ENCODE measurements at places on chromosomes 5 and 9.

DNA sequence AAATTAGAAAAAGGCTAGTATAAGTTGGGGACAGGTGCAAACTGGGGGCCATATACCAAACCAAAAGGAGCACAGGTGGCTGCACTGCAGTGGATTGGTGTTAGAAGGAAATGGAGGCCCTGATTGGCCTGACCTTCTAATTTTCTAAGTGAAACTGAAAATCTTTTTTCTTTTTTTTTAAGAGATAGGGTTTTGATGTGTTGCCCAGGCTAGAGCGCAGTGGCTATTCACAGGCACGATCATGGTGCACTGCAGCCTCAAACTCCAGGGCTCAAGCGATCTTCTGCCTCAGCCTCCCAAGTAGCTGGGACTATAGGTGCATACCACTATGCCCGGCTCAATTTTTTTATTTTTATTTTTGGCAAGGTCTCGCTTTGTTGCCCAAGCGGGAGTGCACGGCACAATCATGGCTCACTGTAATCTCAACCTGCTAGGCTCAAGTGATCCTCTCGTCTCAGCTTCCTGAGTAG lies 9.8 kb upstream of the CCDC69 start:
- no peak for DNase-seq

- DNase-seq: peak; percentile 38
Observed at GRCh38 chr9:123322273-123323195, 33.5 kb upstream of the CRB2 start.

- peak; percentile 70 for DNase-seq
Observed at GRCh38 chr9:89549031-89549644, 51.2 kb upstream of the SEMA4D start.

GRCh38 chr5:138139781-138140090 lies 508 bp upstream of the NME5 start:
- no peak for DNase-seq

- no peak for DNase-seq
Observed at GRCh38 chr5:80296121-80296520, 23.7 kb upstream of the SPZ1 start.

- DNase-seq: no peak
Observed at GRCh38 chr5:72512593-72512860, 5.3 kb upstream of the ZNF366 start.

DNA sequence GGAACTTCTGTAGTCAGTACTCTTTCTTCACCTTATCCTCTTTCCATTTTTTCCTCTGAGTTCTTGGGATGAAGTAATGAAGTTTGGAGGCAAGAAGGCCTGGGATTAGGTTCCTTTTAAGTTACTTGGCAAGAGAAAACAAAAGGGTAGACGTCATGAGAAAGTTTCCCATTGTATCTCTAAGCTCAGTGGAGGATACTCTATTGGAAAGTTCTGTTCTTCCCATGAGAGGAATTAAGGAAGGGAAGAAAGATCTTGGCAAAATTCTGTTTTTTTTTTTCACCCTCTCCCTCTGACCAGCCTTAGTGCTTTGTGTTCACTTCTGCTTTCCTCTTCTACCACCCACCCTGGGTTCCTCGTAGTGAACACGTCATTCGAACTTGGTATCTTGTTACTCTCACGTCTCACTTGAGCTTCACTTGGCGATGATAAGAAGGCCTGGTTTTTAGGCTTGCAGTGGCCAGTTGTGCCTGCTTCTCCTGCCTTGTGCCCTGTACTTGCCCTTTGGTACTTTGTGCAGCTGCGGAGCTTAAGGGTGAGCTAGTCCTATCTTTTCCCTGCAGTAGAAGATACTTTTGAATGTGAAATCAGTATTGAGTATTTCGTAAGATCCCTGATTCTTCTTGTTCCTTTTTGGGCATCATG lies 67.0 kb downstream of the ARHGAP26 start:
- DNase-seq: no peak

GRCh38 chr9:77648234-77649108 lies at the start of gene GNA14:
Gene GNA14, minus strand, starts transcription at chr9:77648322. Its CDS starts 529 bp downstream, at chr9:77647793.
- no peak for DNase-seq

DNA sequence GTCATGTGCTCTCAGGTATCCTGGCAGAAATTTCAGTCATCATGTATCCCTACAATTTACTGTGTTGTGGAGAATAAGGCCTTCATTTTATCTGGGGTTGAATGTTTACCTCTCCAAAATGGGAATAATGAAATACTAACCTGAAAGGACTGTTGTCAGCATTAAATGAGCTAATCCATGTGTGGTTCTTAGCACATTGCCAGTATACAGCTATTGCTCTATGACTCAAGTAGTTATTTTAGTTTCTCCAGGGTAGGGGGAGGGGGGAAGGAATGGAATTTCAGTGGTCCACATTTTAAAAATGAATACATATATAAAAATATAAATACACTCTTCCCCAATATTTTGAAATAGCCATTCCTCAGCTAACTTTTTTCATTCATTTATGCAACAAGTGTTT lies 3.5 kb downstream of the PAM start:
- no peak for DNase-seq

DNA sequence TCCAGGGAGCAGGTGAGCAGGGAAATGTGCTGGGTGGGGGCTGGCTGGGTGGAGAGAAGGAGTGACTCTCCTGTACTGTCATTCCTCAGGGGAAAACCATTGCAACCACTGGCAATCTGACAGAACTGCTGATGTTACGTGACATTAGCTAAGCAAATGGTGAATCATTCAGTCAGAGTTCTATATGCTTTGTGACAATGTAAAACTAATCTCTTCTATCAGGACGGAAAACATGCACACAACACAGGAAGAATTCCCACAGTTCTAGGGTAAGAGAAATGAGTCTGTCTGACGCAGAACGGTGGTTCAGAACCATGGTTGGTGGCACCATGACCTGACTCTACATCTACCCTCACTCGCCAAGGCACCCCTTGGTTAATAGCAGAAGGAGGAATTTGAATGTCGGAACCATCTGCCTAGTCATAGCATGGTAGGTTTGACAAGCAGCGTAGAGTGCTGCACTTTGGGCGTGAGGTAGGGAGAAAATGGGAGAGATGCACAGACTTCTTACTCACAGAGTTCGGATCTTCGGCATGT lies 243.6 kb upstream of the PANK3 start:
- no peak for DNase-seq

- no peak for DNase-seq
Observed at GRCh38 chr9:136086213-136086881, 8.7 kb downstream of the NACC2 start.

DNA sequence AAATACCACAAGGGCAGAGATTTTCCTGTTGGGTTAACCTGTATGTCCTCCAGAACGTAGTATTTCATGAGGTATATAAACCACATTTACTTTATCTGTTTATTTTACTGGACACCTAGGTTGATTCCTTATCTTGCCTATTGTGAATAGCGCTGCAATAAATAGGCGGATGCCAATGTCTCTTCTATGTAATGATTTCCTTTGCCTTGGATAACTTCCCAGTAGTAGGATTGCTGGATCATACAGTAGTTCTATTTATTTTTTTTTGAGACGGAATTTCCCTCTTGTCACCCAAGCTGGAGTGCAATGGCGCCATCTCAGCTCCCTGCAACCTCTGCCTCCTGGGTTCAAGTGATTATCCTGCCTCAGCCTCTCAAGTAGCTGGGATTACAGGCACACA lies 15.6 kb upstream of the TUT7 start:
- no peak for DNase-seq

- DNase-seq: no peak
Observed at GRCh38 chr9:91858213-91859030, 91.6 kb downstream of the ROR2 start.

- DNase-seq: no peak
Observed at GRCh38 chr9:69460012-69460411, 135.0 kb downstream of the ENTREP1 start.

DNA sequence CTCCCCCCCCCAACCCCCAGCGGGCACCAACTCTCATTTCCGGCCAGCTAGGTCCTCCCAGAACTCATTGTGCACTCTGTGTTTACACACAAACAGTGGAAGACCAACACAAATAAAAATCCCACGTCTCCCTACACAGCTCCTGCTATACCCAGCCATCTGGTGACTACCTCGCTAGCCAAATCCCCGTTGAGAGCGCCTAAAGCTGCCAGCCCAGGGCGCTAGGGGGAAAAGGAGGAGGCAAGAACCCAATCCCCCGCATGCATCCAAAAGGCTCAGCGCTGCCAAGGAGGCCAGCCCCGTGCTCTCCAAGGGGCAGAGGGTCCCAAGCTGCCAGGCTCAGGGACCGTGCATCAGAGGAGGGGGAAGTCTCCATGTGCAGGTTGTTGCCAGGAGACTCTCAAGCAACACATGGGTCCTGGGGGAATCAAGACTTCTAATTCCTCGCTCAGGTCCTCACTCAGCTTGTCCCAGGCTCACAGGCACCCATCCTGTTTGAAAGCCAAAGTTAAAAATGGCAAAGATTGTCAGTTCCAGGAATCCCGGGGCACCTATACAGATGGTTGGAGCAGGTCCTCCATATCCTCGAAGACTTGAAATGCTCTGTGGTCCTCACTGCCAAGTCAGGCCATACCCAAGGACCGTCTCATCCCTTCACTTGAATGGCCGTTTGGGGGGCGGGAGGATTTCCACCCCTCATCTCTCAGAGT lies 2.7 kb downstream of the ASTN2 start:
- DNase-seq: no peak

- DNase-seq: no peak
Observed at GRCh38 chr9:5801739-5802113, 31.2 kb downstream of the ERMP1 start.

- no peak for DNase-seq
Observed at GRCh38 chr9:132249123-132249522, 87.3 kb downstream of the NTNG2 start.

- DNase-seq: no peak
Observed at GRCh38 chr5:115079924-115080623, 89.6 kb downstream of the TRIM36 start.

DNA sequence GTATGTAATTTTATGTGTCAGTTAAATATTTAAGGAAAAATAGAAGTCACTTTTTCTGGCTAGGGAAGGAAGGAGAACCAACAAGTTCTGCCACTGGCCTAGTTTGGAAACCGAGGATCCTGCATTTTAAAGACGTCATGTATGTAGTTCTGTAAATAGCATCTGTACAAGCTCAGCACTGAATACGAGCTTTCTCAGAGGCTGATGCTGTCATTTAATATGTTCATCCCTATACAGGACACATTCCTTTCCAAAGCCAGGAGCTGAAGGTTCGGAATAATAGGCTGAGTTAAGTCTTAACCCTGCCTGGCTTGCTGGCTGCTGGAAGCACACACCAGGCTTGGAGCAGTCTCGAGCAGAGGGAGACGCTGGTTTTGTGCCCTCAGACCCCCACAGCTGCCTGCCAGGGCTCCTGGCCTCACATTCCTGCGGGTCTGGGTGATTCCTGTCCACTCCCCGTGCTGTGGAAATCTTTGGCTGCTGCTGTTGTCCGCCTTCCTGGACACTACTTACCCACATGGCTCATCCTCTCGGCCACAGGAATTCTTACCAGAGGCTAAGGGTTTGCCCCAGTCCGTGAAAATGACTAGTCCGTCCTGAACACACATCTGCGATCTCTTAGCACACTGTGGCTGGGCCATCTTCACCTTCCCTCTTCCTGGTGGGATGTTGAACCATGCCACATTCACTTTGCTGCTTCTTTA lies 36.6 kb downstream of the SLC46A2 start:
- no peak for DNase-seq

DNA sequence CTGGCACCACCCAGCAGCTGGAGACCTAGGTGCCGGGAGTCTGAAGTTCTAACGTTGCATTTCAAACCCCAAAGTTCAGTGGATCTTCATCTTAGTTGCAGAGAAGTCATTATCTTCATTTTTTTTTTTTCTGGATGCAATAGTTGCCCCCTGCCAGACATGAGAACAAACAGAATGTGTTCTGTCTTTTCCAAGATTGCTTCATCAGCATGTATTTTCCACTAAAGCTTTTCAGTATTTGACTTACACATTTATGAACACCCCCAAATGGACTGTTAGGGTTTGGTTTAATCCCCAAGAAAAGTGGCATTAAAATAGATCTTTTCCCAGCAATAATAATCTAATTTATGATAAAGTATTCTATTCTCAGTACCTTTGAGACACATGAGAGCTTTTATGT lies 135.2 kb upstream of the OSMR start:
- no peak for DNase-seq

DNA sequence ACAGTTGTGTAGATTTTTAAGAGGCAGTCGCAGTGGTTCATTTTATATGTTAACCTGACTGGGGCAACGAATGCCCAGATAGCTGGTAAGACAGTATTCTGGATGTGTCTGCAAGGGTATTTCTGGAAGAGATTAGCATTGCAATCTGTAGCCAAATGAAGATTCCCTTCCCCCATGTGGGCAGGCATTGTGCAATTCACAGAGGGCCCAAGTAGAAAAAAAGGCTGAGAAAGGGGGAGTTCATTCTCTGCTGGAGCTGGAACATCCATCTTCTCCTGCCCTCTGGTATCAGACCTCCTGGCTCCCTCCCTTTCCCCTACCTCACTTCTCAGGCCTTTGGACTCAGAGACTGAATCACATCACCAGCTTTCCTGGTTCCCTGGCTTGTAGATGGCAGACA lies 70.6 kb downstream of the TENT4A start:
- no peak for DNase-seq

DNA sequence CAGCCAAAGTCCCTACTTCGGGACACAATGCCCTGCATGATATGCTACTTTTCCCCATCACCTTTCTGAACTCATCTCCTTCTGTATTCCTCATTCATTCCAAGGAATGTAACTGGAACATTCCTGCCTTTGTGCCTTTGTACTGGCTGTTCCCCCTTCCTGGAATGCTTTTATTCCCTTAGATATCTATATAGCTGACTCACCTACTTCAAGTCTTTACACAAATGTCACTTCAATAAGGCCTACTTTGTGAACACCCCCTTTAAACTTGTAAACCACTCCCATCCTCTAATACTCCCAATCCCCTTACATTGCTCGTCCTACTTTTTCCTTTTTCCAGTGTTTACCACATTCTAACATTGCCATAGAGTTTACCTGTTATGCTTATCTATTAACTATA lies 2.4 kb downstream of the NOL6 start:
- DNase-seq: no peak

DNA sequence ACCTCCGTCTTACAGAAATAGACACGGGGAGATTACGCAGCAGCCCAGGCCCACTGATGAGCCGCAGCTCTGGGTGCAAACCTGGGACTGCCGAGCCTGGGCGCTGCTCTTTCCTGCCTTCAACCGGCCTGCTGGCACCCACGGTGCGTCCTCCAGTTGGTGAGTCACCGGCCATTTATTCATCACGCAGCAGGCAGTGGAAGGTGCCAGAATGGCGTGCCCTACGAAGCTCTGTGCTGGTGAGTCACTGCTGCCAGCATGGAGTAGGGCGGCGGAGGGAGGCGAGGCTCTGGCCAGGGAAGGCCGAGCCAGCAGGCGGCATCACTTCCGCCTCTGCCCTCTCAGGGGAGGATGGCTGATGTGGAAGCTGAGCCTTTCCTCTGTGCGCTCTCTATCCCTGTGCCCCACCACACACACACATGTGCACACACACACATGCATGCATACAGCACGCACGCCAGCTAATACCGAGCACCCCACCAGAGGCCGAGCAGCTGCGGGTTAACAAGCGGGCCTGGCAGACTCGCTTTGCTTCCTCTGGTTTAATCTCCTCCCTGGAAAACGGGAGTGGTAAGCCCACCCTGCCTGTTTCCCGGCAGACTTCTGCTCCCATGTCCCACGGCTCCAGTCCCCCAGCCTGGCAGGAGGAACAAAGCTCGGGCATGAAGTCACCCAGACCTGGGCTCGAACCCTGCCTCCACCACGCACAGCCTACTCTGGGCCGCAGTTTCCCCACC lies 39.2 kb downstream of the OLFM1 start:
- DNase-seq: no peak

- no peak for DNase-seq
Observed at GRCh38 chr9:129822898-129823541, 916 bp downstream of the TOR1A start.
